ENCODE measurements at places on chromosomes 3 and 15.

- DNase-seq = no peak
Measured at GRCh38 chr3:71653414-71653807, 69.9 kb upstream of the FOXP1 start.

DNA sequence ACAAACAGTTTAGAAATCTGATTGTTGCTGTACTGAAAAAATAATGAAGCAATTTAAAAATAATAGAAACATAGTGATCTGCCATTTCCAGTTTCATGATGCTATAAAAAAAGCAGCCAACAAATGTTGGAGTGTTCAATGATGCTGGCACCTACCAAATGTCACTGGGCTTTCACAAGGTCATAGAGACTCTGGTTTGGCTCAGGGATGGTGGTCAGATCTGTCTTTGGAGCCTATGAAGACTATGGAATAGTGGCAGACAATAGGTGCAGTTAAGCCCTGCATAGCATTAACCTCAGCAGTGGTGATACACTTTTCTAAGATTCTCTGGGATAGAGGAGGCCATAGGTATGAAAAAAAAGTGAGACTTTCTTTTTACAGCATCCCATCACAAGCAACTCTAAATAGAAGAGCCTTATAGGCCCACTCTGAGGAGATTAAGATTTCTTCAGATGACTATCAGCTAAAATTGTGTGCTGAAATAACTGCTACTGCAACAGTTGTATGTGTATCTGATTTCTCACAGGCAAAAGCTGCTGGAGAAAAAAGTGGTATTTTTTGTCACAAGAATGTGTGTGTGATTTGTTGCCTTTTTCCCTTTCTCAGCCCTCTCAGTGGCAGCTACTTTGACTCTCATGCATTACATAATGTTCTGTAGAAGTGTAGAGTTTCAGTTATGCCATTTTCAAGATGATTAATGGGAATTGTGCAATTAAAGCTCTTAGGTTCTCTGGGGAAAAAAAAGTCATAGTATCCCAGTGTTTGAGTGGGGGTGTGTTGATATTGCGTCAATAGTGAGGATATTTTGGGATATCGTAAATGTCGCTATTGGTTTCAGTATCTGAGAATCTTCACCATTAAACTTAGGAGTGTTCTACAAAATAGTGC, 137.4 kb downstream of the MBNL1 start:
- DNase-seq = no peak

GRCh38 chr3:72998466-72998865, 1.9 kb downstream of the PPP4R2 start:
- no peak for DNase-seq

DNA sequence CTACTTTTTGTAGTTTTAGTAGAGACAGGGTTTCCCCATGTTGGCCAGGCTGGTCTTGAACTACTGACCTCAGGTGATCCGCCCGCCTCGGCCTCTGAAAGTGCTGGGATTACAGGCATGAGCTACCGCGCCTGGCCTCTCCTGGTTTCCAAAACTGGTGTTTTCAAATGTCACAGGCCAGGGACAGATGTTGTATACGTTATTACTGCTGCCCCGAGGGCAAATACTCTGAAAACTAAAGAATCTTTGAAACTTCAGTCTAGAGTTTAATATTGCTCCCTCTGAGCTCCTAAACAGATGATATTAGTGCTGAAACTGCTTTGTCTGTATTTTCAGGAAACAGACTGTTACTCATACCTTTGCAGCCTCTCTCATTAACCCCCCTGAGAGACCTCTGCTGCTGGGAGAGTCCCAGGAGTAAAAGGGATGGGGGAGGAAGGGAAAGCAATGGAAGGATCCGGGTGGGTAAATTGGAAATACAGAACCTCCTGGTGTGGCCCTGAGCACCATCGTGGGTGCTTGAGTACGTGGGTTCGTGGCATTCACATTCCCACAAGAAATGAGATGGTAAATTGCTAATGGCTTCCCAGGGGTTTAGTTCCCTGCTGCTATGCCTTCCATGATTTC, 96.3 kb upstream of the IGF1R start:
- DNase-seq = no peak

DNA sequence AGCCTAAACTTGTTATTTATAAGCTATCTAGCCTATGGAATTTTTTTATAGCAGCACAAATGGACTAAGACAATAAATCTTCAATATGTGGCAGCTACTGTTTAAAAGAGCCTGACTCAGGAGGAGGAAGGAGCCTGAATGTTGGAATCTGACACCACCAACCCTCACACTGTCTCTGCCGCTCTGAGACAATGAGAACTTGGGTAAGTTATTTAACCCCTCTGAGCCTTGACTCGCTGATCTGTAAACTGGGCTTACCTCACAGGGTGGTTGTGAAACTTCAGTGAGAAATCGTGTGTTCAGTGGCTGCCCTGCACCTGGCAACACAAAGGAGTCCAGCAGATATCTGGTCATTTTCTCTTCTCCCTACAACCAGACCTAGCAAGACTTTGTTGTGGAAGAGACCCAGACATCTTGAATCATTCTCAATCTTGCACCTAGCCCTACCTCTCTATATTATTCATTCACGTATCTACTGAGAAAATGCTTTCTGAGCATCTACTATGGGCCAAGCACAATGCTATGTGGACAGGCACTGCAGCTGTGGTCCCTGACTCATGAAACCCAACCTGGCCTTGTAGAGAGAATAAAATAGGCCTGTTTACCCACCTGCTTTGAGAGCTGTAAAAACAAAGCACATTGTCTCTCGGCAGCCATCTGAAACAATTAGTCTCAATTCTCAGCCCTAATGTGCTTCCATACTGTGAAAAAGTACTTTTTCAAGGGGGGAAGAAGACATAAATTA, 81.9 kb upstream of the SLC25A36 start:
- no peak for DNase-seq

DNA sequence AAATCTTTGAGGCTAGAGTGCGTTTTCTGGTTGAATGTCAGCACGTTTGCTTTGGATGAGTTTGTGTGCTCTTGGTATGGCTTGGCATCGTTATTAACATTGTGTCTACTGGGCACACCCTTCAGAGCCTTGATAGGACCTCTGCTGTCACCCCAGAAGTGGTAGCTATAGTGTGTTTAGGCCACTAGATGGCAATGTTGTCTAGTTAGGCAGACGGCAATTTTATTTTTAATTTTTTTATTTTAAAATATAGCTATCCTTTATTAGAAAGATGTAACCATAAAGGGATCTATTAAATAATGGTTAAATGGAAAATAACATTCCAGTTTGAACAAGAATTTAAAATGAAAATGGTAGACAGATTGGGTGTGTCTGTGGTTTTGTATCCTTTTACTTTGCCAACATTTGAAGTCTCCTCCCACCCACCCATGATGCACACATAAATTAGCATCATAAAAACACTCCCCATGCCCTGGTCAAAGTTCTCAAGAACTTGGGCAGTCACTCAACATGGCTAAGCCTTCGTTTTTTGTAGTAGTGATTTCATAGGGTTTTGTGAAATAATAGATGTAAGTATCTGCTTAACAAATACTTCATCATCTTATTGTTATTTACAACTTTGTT, 200.7 kb downstream of the KCNH8 start:
- DNase-seq = no peak

DNA sequence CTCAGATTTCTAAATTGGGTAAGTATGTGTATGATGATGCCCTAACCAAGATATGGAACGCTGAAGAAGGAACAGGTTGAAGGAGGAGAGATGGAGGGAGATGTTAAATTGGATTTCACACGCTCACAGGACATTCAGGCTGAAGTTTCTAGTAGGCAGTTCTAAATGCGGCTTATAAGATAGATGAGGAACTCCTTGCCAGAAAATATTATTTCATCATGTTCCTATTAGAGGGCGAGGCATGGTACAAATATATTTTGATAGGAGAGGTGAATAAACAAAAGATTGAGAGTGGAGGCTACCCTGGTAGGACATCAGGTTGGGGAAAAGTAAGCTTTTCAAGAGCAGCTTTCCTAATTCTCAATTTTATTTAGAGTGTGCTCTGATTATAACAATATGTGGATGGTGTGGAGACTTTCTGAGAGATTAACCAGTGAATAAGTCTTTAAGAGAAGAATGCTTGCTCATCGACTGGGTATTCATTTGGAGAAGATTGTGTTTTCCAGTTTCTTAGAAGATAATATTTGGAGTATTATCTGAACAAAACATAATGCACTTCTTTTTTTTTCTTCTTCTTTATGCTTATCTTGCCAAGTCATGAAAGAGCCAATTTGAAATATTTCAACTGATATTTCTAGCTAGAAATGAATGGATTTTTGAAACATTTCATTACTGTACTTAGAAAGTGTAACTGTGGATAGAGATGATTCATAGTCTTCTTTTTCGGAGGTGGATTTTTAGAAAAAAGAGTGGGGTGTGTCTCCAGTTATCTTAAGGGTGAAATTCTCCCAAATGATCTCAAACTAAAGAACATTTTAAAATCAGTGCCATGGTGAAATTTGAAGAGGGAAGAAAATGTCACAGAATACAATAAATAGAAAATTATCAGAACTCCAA, 88.5 kb downstream of the B3GALNT1 start:
- no peak for DNase-seq

DNA sequence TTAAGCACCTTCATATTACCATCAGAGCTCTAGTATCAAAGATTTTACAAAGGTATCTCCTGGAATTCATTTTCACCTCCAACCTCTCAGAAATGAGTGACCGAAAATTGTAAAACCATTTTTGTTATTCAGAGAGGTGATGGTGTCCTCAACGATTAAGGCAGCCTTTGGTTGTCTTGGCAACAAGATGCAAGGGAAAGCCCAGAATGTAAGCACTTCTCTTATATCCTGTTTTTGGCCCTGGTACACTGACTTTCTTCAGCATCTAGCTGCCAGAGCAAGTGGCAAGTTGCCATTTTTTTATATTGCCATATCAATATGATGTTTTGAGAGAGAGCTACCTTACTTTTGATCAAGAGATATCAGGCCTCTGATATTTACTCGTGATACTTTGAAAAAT, 384.9 kb upstream of the NECTIN3 start:
- no peak for DNase-seq

DNA sequence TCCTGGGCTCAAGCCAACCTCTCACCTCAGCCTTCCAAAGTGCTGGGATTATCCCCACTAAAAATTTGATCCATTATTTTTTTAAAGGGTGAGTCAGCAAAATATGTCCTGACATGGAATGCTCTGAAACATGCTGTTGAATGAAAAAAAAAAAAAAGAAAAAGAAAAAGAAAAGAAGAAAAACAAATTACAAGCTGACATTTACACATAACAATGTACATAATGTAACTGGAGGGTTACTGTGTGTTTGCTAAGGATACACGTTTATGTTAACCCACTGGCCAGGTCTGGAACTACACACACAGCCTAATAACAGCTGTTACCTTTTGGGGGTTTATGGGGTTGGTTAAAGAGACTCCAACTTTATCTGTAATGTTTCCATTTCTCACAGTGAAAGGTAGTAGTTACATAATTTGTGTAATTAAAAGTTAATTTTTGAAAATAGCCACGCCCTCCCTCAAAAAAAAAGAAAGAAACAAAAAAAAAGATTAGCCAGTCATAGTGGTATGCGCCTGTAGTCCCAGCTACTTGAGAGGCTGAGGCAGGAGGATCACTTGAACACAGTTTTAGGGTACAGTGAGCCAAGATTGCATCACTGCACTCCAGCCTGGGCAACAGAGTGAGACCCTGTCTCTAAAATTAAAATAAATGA, 3.1 kb upstream of the MESP2 start:
- DNase-seq = no peak

GRCh38 chr15:85440451-85440850, 60.0 kb downstream of the AKAP13 start:
- DNase-seq = no peak

- no peak for DNase-seq
Measured at GRCh38 chr3:39350714-39351113, 21.2 kb downstream of the CCR8 start.

- DNase-seq = no peak
Measured at GRCh38 chr3:195537995-195538394, 5.1 kb downstream of the PPP1R2 start.

DNA sequence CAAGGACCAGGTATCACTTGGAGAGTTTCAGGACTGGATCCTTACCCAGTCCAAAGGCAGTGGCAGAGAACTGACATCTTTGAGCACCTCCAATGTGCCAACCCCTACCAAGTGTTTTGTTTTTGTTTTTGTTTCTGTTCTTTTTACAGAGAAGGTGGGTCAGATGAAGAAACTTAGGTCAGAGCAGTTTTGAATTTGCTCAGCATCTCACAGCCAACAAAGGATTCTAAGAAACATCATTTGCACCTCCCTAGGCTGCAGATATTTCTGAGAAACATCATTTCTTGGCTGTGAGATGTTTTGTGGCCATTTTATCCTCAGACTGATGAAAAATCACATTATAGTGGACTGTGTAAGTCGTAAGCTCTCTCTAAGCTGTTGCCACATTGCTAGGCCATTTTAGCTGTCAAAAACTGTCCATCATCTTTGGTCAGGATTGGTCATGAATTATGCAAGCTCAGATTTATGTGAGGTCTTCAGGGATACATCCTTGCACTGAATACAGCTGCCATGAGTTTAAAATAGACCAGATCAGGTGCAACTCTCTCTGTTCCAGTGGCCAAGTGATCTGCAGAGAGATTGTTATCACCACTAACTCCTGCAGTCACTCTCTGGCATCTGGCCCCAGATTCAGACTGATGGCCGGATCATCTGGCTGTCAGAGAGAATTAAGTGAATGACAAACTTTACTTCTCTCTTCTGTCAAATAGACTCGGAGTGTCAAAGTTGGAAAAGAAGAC, 341.5 kb downstream of the EPHB1 start:
- no peak for DNase-seq

DNA sequence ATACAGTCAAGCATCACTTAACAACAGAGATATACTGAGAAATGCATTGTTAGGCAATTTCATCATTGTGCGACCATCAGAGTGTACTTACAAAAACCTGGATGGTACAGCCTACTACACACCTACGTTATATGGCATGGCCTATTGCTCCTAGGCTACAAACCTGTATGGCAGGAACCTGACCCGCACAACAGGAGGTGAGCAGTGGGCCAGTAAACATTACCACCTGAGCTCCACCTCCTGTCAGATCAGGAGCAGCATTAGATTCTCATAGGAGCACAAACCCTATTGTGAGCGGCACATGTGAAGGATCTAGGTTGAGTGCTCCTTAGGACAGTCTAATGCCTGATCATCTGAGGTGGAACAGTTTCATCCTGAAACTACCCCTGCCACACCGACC, 89.7 kb downstream of the SCAPER start:
- DNase-seq = no peak

DNA sequence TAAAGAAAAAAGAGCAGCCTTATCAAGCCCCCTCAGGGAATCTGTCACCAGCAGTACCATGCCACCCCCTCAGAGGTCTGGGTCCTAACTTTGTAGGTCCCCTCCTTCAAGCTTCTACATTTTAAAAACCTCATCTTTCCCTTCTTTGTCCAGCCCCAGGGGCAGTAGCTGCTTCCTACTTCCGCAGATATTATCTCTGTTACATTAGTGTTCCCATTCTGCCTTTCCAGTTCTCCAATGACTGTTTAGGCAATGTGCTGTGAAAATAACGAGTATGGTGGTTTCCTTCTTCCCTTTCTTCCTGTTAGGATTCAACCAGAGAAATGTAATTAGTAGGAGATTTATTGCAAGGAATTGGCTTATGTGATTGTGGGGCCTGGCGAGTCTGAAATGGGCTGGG, 126.1 kb upstream of the TNIK start:
- DNase-seq = no peak

Data from T-helper 9 cell (primary cell).